COR-L47 (cell line): ENCODE measurements at places on chromosomes 2 and 18.

DNA sequence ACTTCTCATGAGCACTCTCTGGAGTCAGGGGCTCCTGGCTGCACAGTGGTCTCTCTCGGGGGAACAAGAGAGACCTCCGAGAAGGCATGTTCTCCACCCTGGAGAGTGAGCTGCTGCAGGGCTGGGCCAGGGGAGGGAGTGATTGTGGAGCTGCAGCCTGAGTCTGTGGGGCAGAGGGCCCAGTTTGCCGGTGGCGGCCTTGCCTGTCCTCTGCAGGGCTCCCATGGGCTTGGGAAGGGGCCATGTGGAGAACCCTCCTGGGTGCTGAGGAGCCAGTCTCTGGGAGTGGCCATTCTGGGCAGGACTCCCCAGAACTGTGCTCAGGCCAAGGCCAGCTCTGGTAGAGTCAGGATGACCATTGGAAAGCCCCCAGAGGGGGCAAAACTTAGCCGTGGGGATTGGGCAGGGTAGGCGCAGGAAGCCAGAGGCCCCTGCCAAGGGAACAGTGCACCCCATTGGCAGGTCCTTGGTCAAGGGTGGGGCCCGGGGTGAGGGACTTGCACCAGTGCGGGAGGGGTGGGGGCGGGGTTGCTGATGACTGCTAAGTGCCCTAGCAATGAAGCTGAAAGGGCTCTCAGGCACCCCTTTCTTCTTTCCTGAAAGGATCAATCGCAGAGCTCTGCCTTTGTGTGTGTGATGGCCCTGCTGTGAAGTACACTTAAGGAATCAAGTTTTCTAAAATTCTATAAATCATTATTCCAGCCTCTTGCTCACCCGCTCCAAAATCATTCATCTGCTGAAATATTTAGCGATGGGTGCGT, 69.7 kb upstream of the BOD1L2 start:
- no peak for DNase-seq

DNA sequence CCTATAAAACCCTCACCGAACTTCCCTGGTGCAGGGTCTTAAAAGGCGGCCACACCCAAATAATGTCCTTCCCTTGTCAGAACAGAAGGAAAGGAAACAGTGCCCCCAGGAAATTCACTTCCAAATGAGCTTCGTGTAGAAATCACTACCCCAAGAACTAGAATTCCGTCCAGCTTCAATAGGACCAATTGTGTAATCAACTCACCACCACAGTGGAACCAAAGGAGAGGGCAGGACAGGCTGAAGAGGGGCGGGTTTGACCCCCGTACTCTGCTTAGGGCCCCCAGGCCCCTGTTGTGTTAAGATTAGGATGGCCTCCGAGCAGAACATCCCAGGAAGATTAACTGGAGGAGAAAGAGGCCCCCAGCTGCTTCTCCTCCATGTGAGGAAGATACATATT, 24.1 kb downstream of the GPR35 start:
- no peak for DNase-seq

DNA sequence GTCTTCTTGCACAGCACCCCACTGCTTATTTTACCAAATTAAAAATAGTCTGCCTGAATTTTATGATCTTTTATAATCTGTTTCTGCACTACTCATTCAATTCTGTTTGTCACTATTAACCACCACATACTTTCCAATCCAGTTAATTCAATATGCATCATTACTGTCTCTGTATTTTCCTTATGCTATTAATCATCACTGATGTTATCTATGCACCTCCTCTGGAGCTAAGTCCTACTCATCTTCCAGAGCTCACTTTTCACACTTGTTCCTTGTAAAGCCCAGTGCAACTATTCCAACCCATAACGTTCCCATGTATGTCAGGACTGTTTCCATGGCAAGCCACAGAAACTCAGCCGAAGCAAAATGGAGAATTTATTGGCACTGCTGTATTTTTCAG, 713.6 kb downstream of the PLCL1 start:
- no peak for DNase-seq

DNA sequence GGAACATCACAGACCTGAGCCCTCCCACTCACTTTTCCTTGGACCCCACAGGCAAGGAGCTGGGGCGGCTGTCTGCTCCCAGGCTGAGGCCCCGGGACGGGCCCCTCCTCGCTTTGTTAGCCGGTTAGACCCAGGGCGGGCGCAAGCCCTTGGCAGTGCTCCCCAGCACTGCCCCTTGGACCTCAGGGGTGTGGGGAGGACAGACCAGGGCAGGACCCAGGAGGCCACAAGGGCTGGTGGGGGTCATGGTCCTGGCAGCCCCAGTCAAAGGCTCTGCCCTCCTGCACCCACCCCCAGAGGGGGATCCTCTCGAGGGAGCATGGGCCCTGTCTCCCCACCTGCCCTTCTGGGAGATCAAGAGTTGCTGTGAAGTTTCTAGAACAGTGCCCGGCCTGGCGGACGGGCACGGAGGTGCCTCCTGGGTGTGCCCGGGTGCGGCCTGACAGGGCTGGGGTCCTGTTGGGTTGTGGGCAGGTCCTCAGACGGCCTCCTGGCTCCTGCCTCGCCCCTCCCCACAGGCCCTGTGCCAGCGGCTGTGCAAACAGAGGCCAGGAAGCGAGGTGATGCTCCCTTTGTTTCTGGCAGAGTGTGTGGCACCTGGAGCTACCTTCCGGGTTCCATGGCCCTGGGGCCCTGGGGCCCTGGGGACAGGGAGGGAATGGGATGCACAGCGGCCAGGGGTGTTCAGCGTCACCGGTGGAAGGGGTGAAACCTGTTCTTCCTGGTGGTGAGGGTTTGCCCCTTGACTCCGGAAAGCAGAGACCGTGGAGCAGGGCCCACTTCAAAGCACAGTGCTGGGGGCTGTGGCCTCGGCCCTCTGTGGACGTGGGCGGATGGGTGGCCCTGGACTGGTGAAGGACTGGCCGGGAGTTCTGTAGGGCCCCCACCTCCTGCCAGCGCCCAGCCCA, 2.9 kb upstream of the GAL3ST2 start:
- DNase-seq: peak; percentile 58

DNA sequence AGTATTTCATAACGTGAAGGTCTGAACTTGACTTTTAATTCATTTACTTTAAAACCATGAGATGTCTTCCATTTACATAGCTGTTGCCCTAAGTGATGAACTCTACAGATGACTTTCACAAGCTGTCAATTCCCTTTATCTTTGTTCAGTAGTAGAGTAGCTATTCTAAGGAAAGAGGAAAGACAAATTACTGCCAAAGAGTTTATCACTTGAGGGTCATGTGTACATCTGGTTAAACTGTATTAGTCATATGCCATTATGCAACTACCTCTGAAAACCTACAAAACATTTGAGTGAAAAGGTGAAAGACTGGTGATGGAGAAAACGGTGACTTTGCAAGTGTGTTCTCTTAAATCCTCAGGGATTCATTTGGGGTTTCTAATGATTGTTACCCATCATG, 763.9 kb downstream of the TMEM182 start:
- DNase-seq: no peak

- no peak for DNase-seq
These were observed 627.4 kb downstream of the FBXO15 start for GRCh38 chr18:73520229-73520628.

DNA sequence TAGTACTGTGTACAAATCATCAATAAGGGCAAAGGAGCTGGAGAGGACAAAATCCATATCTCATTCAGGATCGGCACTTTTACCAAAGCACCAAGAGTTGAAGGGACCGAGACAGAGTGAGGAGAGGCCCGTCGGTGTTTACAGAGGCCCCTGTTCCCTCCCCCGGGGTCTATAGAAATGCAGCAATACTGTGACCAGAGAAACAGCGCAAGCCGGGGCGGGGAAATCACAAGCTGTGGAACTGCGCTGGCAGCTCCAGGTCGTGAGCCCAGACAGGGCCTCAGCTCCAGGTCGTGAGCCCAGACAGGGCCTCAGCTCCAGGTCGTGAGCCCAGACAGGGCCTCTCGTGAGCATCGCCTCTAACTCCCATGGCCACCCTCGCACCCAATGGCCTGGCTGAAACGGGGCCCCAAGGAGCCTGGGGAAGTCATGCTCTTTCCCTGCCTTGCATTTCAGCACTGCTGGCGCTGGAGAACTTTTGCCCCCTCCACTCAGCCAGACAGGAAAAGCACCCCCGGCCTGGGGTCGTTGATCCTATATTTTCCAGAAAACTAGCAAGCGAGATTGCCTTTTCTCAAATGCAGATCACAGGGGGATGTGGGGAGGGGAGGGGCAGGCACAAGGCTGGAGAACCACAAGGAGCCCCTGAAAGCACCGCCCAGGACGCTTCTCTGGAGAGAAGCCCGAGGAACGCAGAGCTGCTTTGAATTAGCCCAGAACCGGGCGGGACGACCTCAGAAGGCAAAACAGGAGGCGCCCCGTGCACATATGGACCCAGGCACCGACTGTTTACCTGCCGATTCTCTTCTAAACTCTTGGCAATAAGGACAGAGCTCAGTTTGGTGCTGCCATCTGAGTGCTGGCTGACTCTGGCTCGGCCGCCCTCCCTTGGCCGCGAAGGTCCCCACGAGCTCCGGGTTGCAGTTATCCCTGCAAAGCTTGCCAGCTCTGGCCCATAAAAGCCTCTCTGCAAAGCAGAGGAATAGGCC, 223.7 kb downstream of the ACKR3 start:
- no peak for DNase-seq

DNA sequence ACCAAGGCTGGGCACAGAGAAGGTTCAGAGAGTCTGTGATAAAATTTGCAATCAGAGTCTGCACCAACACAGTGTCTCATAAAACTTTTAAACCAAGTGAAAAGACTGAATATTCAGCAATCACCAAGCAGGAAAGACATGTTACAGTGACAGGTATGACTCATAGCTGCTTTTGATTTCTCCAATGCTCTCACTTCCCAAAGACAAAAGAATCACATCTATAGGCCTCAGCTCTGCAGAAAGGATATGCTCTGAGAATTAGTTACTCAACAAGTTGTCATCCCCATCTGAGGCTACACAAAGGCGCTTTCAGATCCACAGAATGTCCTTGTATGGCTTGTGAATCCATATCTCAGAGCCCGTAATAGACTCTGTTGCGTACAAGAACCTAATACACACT, 92.5 kb downstream of the KCNF1 start:
- no peak for DNase-seq

DNA sequence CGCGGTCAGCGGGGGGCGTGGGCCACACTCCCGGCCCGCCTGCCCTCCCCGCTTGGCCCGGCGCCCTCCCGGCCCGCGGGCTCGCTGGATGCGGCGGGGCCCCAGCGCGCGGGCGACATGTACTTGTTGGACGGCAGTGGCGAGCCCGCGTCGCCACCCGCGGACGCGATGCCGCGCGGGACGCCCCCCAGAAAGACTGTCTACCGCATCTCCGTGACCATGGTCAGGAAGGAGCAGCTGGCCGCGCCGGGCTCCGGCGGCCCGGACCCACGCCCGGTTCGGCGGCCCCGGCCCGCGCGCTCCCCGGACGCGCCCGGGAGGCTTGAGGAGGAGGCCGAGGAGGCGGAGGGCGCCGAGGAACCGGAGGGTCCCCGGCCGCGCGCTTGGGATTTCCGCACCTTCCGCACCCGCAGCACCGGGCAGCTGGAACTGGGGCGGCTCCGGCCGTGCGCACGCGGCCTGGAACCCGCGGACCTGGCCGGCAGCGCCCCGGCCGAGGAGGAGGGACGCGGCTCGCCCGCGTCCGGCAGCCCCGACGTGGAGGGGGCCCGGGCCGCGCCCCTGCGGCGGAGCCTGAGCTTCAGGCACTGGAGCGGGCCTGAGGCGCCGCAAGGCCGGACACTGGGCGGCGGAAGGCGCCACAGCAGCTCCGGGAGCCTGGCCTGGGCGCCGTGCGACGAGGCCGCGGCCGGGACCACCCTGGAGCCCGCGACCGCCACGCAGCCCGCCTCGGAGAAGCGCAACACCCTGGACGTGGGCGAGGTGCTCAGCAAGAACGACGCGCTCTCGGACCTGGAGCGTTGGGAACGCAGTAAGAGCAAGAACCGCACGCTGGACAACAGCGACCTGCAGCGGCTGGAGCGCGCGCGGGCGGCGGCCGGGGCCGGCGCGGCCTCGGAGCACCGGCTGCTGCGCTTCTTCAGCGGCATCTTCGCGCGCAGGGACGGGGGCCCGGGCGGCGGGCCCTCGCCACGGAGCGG, 176.4 kb downstream of the AGAP1 start:
- peak; percentile 54 for DNase-seq

GRCh38 chr2:63692002-63692606, 103.3 kb downstream of the MDH1 start:
- DNase-seq: no peak

GRCh38 chr2:187266147-187266546, 181.9 kb downstream of the CALCRL start:
- DNase-seq: no peak

DNA sequence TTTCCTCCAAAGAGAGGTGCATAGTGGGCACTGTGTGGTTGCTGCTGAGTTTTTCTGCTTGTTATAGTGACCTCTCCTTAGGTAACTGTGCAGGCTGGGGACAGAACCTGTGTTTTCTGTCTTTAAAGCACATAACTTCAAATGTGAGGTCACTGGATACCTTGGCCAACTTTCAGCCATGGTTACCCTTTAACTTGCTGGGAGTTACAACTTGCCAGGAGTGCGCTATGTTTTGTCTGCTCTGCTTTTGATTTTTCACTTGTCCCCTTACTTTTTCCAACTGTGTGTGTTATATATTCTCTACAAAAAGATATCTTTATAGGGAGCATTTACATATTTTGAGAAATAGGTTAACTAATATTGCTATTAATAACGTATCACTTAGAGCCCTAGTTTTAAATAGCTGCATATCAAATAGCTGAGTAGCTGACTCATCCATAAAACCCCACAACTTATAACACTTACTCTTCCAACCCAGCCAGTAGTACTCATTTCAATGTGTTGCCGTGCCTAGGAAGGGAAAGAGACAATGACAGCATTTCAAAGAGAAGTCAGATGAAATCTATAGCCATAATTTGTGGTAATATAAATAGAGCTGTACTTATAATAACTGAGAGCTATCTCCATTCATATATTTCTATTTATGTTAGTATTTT, 51.6 kb downstream of the DPP4 start:
- no peak for DNase-seq
